SHP77 treated with DMSO at 0.1 percent for 48 hours (cell line): ENCODE measurements at places on chromosomes 5 and 9.

- no peak for DNase-seq
Measured at GRCh38 chr5:130055572-130055971, 151.3 kb downstream of the CHSY3 start.

GRCh38 chr5:167902298-167902697, 389.1 kb upstream of the WWC1 start:
- no peak for DNase-seq

GRCh38 chr5:132270335-132270665, 12.8 kb downstream of the PDLIM4 start:
- no peak for DNase-seq

GRCh38 chr9:97980479-97980803, 2.7 kb upstream of the ANP32B start:
- no peak for DNase-seq

GRCh38 chr5:72459089-72459661, 48.0 kb downstream of the ZNF366 start:
- DNase-seq: no peak

GRCh38 chr5:152376886-152377285, 28.2 kb downstream of the NMUR2 start:
- DNase-seq: no peak
